ENCODE measurements at places on chromosomes 6 and 20.

DNA sequence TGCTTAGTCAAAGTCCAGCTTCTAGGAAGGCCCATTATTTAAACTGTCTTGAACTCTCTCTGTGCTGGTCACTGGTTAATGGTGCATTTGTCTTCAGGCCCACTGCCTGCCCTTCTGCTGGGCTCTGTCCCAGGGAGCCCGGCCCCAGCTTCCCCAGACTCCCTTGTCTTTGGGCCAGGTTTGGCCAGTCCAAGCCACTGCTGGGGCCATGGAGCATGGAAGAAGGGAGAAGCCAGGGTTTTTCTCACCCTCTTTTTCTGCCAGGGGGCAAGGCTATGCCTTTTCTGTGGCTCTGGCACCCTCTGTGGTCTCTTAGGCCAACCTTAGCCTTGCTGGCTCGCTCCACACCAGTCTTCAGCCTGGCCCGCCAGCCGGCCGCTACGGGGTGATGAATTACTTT, 390.0 kb upstream of the SULF2 start:
- no peak for DNase-seq

GRCh38 chr6:157571269-157571668, 190.3 kb downstream of the ZDHHC14 start:
- DNase-seq = no peak

DNA sequence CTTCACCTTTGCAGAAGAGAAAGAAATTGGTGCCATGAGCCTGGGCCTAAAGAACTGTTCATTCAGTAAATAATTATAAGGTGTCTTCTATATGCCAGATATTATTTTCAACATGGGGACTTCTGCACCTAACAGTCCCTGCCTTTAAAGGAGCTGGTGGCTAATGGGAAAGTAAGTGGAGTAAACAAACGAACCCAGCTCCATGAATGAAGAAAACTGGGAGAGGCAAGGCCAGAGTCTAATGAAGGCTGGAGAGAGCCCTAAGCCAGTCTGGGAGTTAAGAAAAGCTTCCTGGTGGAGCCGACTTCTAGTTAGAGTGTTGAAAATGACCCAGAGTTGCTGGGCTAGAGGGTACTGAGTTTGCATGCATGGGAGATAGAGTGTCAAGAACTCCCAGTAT, 24.2 kb upstream of the EFHC1 start:
- no peak for DNase-seq

GRCh38 chr20:35111141-35111888, 18.7 kb upstream of the TRPC4AP start:
- DNase-seq = no peak

GRCh38 chr20:20051767-20052073, 546 bp downstream of the CRNKL1 start:
- no peak for DNase-seq

DNA sequence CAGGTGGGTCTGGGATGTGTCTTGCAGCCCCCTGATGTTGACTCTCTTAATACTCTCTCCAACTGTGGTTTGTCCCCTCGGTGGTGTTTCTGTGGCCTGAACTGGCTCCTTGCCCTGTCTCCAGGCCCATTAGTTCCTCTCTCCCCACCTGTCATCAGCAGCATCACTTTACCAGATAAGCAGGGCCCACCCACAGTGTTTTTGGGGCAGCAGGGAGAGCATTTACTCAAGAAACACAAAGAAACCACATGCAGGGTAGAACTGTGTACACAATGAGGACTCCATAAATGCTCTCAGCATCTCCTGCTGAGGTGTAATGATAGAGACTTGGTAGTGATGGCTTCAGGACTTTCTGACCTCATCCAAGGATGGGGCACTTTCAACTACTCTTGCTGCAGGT, 20.2 kb upstream of the MRPS18A start:
- no peak for DNase-seq

- no peak for DNase-seq
These were observed 68.5 kb downstream of the DNAH8 start for GRCh38 chr6:38783443-38784228.
